Osteoblast (primary cell): ENCODE measurements at places on chromosomes 4 and X. TPM values are rescaled to one million over a fixed set of nuclear protein-coding genes. Genes with fewer than 3 reads are reported as not detected.

DNA sequence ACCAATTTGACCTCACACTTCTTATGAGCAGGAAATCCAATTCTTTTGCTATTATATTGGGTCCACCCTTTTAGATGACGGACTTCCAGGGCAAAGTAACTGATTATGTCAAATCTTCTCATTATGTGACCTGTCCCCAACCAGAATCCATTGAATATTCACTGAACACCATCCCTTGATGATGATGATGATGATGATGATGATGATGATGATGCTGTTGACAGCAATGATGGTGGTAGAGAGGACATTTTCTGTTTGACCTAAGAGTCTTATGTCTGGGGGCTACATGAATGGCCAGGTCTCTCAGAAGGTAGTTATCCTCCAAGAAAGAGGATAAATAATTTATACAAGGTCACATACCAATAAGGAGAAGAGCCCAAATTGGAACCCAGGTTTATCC is 5.2 kb downstream of the TCEAL8 start:
- no peak for DNase-seq

DNA sequence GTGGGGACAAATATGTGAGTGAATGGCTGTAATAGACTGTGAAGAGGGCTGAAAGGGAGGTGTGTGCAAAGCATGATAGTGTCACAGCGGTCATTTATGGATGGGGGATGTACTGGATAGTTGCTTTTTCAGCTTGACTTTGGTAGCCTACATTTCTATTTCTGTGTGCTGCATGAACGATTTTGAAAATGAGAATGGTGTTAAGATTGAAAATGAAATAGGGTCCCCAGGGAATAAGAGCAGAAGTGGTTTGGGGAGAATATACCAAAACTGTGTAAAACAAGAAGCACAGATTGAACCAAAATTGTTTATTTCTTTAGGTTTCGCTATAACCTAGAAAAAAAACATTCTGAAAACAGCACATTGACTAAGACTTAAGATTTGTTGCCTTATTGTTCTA is 58.8 kb upstream of the CLNK start:
- no peak for DNase-seq

- no peak for DNase-seq
These were observed 295.3 kb downstream of the GRID2 start for GRCh38 chr4:92599044-92599443.

- DNase-seq, result no peak
These were observed 144.4 kb downstream of the GLUD2 start for GRCh38 chrX:121191779-121192178.

- DNase-seq, result no peak
These were observed 52.5 kb downstream of the LINC00632 start for GRCh38 chrX:140762061-140762460.

- DNase-seq, result no peak
These were observed 670.6 kb upstream of the GALNTL6 start for GRCh38 chr4:171142639-171143038.

The UGT2B17 gene
- total RNA-seq, result not detected in 2 replicates

The SSX2B gene
- total RNA-seq, result not detected in 2 replicates

The BEX5 gene
- not detected in 2 replicates for total RNA-seq

The TNIP3 gene
- 0.59 and 0.72 TPM in 2 replicates for total RNA-seq

The SPANXA2 gene
- total RNA-seq, result 0.29 TPM in 1 of 2 replicates, not detected in the other
